Tibial artery (tissue), 4 donors: ENCODE measurements at places on chromosomes 5 and 9.

- DNase-seq, result no peak
Measured at GRCh38 chr5:135566422-135567400, 12.1 kb downstream of the CXCL14 start.

DNA sequence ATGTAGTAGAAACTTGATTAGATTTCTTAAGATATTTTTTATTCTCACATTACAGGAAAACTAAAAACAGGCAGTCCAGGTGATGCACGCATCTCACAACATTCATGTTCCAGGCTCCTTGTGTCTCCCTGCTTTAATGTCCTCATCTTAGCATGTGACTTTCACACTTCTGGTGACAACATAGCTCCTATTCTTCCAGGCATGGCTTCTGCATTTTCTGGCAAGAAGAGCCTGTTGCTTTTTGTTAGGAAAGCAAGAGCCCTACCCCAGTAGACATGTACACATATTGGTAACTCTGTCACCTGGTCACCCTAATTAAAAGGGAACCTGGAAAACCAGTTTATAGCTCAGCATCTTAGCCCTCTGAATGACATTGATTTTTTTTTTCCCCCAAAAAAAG lies 92.5 kb downstream of the PPIC start:
- no peak for DNase-seq

GRCh38 chr5:7250611-7251010 lies 145.3 kb upstream of the ADCY2 start:
- DNase-seq, result no peak

DNA sequence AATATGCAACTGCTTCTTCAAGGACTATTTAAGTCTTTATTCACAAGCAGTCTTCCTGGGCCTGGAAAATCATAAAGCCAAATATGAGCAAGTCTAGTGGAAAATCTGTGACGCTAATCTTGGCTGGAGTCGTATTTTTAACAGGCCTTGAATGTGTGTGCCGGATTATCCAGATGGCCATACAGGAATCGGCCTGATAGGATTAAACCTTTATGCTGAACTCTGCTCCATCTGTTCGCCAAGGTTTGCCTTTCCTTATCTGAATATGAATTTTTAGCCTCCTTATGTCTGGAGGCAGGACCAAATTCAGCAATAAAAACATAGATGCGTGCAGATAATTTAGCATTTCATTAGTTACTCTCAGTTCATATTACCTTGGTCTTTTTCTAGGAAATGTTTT lies 294.5 kb downstream of the EBF1 start:
- DNase-seq, result no peak

- peak; percentile 35 for DNase-seq
Measured at GRCh38 chr5:154779105-154779504, 23.9 kb downstream of the LARP1 start.
